ENCODE measurements at places on chromosomes 3 and 15.

DNA sequence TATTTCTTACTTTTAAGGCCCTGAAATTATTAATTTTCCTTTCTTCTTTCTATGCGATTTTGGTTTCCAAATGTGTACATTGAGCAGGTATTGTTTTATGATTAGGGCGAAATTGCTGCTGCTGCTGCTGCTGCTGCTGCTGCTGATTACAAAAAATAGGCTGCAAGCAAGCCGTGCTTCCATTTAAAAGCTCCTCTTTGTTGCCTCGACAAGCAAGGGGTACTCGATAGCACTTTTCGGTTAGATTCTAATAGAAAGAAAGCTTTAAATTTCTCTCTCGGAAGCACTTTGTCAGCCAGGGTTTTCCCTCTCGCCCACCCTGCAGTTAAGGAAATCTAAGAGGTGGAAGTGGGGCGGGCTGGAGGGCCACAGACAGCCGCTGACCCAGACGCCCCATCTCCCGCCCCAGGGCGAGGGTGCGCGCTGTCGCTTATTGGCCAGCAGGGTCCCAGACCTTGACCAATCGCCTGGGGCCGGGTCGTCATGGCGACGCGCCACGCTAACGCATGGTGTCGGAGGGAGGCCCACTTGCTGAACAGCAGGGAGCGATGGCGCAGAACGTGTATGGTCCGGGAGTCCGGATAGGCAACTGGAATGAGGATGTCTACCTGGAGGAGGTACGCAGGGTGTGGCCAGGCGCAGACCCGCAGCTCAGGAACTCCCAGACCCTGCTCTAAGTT, at the start of gene CFAP161:
Gene CFAP161 (plus strand): TSS at position 489 of the 680 bp plus-strand sequence. CDS start 60 bp downstream, at position 549.
- DNase-seq: no peak

DNA sequence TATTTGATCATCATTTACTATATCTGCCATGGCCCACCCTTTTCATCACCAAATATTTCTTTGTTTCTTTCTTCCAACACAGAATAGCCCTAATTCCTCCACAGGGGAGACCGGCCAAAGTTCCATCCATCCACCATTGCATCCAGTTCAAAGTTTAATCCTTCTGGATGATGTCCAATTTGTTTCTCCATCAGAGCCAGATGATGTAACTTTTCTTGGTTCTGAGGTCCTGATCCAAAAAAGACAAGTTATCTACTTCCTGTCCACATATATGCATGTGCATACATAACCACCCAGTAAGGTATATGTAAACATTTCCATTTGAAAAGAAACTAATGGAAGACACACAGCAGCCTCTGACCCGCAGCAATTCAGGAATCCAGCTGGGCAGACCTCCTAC, 237.3 kb downstream of the SHOX2 start:
- no peak for DNase-seq

DNA sequence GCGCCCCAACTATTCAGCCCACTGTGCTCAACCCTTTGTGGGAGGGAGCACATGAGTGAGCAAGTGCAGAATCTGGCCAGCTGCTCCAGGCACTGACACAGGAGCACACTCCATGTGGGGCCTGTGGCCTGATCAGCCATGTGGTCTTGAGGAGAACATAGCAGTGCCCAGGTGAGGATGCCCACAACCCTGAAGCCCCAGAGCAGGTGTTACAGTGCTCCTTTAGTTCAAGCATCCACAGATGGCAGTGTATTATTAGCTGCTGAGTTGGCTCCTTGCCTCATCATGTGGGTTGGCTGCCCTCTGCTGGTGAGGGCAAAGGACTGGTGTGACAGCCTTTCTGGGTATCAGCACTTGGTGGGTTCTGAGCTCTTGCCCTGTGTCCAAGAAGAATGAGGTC, 1588.2 kb downstream of the SI start:
- no peak for DNase-seq

DNA sequence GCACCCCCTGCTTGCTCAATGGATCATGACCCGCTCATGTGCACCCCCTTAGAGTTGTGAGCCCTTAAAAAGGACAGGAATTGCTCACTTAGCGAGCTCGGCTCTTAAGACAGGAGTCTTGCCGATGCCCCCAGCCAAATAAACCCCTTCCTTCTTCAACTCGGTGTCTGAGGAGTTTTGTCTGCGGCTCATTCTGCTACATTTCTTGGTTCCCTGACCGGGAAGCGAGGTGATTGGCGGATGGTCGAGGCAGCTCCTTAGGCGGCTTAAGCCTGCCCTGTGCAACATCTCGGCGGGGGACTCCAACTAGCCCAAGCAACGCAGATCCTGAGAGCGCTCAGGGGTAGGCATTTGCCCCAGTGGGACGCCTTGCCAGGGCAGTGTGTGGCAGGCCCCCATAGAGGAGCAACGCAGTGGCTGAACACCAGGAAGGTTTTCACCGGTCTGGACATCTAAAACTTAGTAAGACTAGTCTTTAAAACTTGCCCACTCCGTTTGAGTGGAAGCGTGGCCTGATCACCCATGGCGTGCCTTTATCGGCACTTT, 9.5 kb downstream of the SLCO2A1 start:
- DNase-seq: no peak

DNA sequence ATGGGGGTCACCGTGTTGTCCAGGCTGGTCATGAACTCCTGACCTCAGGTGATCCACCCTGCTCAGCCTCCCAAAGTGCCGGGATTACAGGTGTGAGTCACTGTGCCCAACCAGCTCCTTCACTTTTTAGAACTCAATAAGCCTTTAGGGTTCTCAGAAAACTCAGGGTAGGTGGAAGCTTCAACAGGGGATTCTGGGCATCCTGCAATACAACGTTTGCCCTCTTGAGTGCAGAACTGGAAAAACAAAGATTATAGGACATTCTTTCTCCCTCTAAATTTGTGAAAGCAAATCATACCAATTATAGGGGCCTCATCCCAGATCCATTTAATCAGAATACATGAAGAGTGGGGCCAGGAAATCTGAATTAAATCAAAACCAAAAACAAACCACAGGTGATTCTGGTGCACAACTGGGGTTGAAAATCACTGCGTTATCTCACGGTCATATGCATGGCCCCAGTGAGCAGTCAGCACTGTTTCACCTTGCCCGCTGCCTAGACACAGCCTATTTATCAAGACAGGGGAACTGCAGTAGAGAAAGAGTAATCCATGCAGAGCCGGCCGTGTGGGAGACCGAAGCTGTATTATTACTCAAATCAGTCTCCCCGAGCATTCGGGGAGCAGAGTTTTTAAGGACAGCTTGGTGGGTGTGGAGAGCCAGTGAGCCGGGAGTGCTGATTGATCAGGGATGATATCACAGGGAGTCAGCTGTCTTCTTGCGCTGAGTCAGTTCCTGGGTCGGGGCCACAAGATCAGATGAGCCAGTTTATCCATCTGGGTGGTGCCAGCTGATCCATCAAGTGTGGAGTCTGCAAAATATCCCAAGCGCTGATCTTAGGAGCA, 58.4 kb downstream of the TMEM44 start:
- DNase-seq: no peak

- no peak for DNase-seq
These were observed 4.3 kb downstream of the FYCO1 start for GRCh38 chr3:45991341-45991740.

DNA sequence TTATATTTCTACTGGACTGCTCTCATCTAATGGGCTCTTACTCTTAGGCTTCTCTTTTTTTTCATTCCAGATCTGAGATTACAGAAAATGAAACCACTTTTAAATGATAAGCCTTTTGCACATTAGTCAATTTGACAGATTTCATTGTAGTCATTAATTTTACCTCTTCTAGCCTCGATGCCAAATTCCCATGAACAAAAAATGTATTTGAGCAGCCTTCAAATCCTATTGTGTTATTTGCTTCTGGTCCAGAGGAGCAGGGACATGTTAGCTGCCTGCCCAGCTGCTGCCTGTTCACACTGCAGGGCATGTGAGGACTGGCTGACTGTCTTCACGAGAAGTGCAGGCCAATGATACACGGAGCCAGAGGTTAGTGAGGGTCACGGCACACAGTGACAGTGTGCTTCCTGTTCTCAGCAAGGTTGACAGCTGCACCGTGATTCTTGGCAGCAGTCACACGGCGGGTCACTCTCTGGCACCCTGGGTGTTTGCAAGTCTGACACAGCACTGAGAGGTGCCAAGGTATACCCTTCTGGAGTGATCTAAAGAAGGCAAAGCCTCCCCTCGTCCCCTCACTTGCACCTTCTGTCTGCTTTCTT, 40.8 kb downstream of the KAT2B start:
- no peak for DNase-seq

- no peak for DNase-seq
These were observed 312.1 kb upstream of the ROBO1 start for GRCh38 chr3:80079886-80080285.

GRCh38 chr3:42702982-42703694, 540 bp upstream of the HHATL start:
- no peak for DNase-seq

DNA sequence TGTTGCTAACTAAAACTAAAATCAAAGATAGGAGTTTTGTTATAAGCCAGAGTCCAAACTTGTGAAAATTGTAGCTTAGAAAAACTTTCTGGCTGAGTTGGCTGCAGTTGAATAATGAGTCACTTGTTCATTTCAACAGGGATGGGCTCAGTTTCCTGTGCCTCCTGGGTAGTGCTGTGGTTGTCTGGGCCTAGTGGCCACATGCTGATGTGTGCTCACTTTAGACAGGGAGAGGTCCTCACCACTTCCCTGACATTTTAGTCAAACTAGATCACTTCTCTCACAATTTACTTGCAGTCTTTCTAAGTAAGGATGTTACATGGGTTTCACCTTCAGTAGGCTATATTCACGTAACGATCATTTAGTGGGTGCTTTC, 6.3 kb upstream of the UBE2Q2 start:
- DNase-seq: peak; percentile 10

GRCh38 chr3:32843510-32844321, 25.9 kb downstream of the TRIM71 start:
- no peak for DNase-seq

DNA sequence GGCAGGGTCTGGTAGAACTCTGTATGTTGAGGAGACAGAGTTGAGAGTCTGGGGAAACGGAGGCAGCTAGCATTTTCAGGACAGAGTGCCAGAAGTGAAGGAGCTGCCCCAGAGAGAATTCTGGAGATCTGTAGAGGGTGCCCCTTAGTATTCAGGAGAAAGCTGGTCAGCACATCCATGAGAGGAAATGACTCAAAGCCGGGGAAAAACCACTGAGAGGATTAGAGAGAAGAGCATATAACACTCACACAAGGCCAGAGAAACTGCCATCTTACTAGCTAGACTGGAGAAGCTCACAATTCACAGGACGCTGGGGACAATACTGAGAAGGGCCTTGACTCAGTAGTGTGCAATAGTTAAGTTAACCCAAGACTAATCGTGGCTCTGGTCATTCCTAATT, 75.7 kb upstream of the DPPA4 start:
- no peak for DNase-seq

- no peak for DNase-seq
These were observed 1.1 kb upstream of the RPL32 start for GRCh38 chr3:12842469-12842868.

- no peak for DNase-seq
These were observed 76.4 kb upstream of the ROBO1 start for GRCh38 chr3:79844176-79844575.

GRCh38 chr15:67154249-67154648, 88.8 kb downstream of the SMAD3 start:
- no peak for DNase-seq

DNA sequence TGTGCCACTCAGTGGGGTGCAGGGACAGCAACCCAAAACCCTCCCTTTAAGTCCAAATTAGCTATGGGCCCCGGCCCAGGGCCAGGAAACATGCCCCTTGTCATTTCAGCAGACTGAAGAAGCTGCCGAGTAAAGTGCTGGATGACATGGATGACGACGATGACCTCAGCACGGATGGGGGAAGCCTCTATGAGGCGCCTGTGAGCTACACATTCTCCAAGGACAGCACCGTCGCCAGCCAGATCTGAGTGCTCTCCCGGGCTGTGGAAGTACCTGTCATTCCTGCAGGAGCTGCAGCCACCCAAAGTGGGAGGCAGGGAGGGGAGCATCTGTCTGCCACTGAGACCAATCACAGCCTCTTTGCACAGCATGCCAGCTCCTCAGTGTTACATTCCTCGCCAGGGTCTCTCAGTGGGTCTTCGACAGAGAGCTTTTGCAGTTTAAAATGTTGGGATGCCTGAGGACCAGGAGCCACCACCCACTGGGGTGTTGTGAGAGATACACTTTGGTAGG, 44.4 kb upstream of the MYZAP start:
- DNase-seq: no peak

GRCh38 chr3:194407423-194407822, 8.4 kb upstream of the GP5 start:
- no peak for DNase-seq

All from stimulated activated CD4-positive, alpha-beta T cell treated with anti-CD3 and anti-CD28 coated beads, Interleukin-1b, Interleukin-23, amount 100 ng/mL, for 1 hour (primary cell).